Panc1 (cell line): ENCODE measurements at places on chromosomes 13 and 19. TPM values are rescaled to one million over a fixed set of nuclear protein-coding genes. Genes with fewer than 3 reads are reported as not detected.

DNA sequence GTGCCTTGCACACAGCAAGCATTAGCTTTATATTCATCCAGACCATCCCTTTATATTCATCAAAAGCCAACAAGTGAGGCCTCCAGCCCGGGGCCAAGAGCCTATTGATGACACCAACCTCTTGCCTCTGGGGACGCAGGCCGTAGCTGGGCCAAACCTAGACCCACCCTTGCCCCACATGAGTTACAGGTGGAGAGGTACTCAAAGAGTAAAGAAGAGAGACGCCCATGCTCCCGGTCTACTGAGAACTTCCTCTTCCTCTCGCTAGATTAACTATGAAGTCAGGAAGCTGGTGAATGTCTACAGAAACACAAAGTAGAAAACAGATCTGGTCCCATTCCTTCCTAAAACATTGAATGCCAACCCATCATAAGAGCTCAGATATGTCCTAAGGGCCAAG lies 3.8 kb upstream of the MLNR start:
- DNase-seq: no peak

The GFY gene
- total RNA-seq: not detected

GRCh38 chr13:24632382-24633121 lies 47.7 kb upstream of the ATP12A start:
- no peak for DNase-seq

- DNase-seq: no peak
These were observed 17.9 kb upstream of the TINCR start for GRCh38 chr19:5585461-5586299.

DNA sequence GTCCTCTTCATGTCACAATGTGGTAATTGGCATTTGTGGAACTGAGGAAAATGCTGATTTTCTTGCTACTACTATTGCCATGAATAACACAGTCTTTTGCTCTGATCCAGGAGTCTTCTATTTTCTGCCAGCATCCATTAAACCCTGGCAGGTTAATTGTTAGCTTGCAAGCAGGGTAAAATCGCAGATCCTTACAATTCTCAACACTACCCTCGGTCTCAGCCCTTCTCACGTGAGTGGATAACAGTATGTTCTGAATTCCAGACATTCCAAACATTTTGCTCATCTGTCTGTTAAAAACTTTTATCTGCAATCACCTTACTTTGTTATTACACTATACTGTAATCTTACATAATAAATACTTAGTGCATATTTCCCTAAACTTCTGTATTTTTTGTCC lies 251.3 kb upstream of the ATXN8OS start:
- no peak for DNase-seq

- DNase-seq: no peak
These were observed 11.1 kb downstream of the TEX101 start for GRCh38 chr19:43425567-43426392.

GRCh38 chr19:17865364-17866311 lies 5.9 kb downstream of the RPL18A start:
- no peak for DNase-seq

GRCh38 chr19:53785196-53785889 lies 38.8 kb downstream of the NLRP12 start:
- DNase-seq: no peak

DNA sequence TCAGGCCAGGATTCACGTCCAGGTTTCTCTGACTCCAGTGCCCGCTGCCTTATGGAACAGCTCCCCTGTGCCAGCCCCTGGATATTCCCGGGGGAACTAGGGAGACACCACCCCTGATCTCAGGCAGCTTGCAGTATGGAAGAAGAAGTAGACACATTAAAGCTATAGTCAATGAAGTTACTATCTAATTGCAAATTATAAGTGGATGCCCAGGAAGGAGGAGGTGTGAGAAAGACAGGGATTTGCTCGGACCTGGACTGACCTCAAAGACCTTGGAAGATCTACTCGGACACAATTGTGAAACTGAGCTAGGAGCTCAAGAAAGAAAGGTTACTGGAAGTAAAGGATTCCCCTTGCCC lies 10.4 kb downstream of the SIGLEC11 start:
- DNase-seq: no peak

DNA sequence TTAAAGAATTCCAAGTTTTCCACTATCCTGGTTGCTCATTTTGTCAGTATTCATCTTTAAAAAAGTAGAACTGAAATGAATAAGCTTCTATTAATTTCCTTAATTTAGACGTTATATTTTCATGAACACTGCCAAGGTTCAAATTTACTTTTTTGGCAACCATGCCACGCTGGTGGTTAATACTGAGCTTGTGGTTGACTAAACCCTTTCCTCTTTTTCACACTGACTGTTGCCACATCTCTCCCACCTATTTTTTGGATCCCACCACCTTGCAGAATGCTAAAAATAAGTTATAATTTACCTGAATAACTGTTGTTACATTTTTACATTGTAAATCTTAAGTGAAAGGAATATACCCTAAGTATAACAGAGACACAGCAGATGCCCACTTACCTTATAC lies 45.0 kb downstream of the FLT3 start:
- DNase-seq: no peak

- no peak for DNase-seq
These were observed 7.0 kb downstream of the SEMA6B start for GRCh38 chr19:4552525-4552819.

GRCh38 chr19:48152551-48152950 lies 17.6 kb downstream of the LIG1 start:
- no peak for DNase-seq

The CGB7 gene
- 0.95 TPM for total RNA-seq

The ALKBH7 gene
- total RNA-seq: 65.0 TPM

The CCDC122 gene
- 5.2 TPM for total RNA-seq

DNA sequence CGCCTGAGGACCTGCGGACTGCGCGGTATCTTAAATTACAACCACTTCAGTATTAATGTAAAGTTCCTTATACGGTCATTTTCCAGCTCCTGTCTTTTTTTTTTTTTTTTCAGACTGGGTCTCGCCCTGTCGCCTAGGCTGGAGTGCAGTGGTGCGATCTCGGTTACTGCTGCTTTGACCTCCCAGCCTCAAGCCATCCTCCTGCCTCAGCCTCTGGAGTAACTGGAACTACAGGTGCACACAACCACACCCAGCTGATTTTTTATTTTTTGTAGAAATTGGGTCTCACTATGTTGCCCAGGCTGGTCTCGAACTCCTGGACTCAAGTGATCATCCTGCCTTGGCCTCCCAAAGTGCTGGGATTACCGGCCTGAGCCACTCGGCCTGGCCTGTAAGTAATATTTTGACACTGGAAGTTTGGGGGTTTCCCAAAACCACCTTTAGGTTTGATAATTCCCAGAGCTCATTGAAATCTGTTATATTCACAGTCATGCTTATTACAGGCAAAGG lies 406 bp upstream of the EID2B start:
- DNase-seq: no peak

DNA sequence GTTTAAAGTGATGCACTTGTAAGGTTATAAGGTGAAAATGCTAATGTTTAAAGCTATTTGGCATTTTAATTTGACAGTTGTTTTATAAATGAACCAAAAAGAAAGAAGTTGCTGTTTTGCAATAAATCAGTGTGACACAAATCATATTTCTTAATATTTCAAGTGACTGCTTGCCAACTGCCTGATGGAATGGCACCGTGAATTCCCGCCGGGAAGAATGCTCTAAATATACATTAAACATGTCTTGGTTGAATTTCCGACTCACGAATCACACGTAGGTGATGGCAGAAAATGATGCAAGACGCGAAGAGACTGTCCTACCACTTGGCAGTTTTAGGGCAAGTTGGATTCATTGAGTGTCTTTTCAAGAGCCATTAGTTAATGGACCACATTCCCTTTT lies 3.1 kb upstream of the GJB2 start:
- DNase-seq: no peak

The GPC6 gene
- 4.8 TPM for total RNA-seq

- no peak for DNase-seq
These were observed 167.4 kb upstream of the OBI1 start for GRCh38 chr13:78826312-78826711.

DNA sequence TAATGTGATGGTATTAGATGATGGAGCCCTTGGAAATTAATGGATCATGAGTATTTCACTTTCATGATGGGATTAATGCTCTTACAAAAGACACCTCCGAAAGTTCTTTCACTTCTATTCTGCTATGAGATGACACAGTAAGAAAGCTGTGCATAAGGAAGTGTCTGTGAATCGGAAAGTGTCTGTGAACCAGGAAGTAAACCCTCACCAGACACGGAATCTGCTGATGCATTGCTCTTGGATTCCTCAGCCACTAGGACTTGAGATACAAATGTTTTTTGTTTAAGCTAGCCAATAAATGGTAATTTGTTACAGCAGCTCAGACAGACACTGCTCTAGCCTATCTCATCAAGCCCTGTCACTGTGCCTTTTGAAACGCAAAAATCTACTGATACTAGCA lies 440.4 kb upstream of the PRR20A start:
- DNase-seq: no peak

GRCh38 chr13:52353193-52353592 lies 52.8 kb downstream of the THSD1 start:
- no peak for DNase-seq

- DNase-seq: no peak
These were observed 1.0 kb downstream of the POSTN start for GRCh38 chr13:37597477-37598025.

- no peak for DNase-seq
These were observed 26.4 kb upstream of the SCEL start for GRCh38 chr13:77508959-77509620.

GRCh38 chr19:7902796-7903243 lies 857 bp upstream of the MAP2K7 start:
- DNase-seq: no peak

DNA sequence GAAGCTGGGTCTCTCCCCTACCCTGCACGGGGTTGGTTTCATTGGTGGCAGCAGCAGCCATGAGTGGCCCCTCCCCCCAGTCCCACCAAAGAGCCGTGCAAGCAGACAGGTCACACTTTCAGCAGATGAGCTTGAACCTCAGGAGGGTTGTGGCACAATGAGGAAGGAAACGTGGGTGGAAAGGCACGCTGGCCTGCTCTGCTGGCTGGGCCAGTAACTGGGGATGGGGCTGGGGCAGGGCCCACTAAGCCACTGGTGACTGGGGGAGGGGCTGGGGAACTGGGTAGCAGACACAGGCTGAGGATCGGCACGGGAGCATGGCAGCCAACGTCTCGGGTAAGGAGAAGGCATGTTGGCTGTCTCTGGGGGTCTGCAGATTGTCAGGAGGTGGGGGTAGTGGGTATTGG lies at the start of gene P2RY11:
Gene P2RY11 (plus strand): TSS at position 289 of the 407 bp plus-strand sequence. CDS start 29 bp downstream, at position 318.
- no peak for DNase-seq

DNA sequence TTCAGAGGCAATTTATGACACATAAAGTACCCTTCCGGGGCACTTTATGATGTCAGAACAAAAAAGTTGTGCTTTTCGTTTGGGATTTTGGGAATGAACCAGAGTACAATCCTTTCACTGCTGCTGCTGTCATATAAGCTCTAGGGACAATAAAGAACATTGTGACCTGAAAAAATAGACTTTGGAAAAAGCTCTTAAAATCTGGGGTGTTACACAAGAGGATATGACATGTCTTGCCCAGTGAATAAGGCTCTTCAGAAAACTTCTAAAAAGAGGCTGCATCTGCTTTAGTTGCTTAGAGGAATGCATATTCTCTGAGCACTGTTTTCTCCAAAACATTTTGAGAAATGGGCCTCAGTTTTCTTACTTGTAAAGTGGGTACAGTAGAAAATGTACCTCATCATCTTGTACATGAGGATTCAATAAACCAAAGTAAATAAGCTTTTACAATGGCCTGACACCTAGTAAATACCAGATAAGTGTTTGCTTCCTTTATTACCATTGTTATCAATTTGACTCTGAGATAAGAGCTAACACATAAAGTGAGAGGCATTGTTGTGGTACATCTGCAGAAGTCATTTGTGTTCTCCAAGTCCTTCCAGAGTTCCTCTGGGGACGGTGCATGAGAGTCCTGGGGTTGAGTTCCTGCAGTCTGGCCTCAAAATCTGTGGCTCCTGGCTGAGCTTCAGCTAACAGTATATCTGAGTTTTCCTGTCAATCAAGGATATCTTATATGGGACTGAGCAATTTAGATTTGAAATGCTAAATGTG lies 67.4 kb upstream of the EDNRB start:
- no peak for DNase-seq

DNA sequence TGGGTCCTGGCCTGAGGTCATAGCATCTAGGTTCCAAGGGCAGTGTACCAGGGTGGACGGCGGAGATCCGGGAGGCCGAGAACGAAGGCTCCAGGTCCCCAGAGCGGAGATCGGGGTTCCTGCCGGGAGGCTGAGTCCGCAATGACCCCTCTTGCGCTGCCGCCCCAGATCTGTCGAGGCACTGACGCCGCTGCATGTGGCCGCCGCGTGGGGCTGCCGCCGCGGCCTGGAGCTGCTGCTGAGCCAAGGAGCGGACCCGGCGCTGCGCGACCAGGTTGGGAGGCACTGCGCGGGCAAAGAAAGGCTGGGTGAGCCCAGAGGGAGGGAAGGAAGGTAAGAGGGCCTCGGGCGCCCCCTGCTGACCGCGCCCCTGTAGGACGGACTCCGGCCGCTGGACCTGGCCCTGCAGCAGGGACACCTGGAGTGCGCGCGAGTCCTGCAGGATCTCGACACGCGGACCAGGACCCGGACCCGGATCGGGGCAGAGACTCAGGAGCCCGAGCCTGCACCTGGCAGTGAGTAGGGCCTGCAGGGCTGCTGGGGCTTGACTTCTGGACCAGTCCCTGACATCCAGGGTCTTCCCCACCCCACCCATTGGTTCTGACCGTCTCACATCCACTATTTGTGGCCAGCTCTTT lies 906 bp downstream of the ANKLE1 start:
- DNase-seq: no peak

The ZNF285 gene
- total RNA-seq: 1.4 TPM

DNA sequence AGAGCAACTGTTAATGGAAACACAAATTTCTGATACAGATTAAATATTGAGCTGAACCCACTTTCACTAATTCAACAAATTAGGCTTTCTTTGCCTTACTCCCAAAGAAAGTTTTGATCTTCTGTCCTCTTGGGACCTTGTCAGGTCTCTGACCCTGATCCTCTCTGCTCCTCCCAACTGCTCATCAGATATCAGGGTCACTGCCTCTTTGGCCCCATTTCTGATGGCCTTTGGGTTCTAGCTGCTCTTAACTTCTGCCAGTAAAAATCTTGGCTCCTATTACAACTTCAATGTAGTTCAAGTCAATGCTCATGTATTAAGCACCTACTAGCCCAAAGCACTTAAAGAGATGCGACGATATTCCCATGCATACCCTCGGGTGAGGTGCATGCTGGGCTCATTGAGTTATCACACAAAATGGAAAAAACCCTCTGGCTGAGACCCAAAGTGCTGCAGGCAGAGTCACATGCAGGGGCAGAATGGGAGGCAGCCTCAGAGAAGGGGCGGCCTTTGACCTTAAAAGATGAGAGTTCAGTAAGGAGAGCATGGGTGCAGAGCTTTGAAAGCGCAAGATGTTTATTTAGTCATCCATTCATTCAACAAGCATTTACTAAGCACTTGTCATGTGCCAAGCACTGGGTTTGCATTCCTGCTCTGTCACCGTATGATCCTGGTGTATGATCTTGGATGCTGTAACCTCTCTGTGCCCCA lies 183.4 kb downstream of the USP12 start:
- DNase-seq: no peak

The TSHZ3 gene
- total RNA-seq: 7.8 TPM

DNA sequence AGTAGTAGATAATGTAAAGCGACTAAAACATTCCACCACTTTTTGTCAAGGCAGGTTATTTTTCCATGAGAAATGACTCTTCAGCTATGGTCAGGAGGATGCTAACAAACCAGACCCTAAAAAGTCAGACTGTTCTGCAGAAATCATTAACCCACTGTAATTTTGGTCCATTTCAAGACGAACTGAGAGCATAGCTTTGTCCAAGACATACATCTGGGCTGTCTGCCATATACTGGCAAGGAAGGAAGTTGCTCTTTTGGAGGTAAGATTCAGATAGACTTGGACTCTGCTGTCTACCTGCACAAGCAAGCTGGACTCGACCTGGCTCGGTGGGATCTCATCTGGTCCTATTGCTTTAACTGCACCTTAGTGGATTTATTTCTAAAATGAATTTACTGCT lies 207.8 kb downstream of the POSTN start:
- no peak for DNase-seq
